Smooth muscle cell of the coronary artery (primary cell): ENCODE measurements at places on chromosomes 5 and 9. TPM values are rescaled to one million over a fixed set of nuclear protein-coding genes. Genes with fewer than 3 reads are reported as not detected.

Gene CYLC2
- total RNA-seq = not detected in 2 replicates

Gene ANKRD34B
- total RNA-seq = not detected in 2 replicates

Gene CLTB
- total RNA-seq = 88.0 and 137 TPM in 2 replicates

Gene PKD2L2
- total RNA-seq = not detected in 2 replicates

Gene GDA
- total RNA-seq = not detected in 2 replicates

Gene FRRS1L
- total RNA-seq = under 0.01 and 0.94 TPM in 2 replicates

Gene COL15A1
- 18.2 and 130 TPM in 2 replicates for total RNA-seq

Gene GCNT4
- 1.9 and 2.7 TPM in 2 replicates for total RNA-seq

Gene FOXI1
- not detected in 2 replicates for total RNA-seq

Gene ECSCR
- total RNA-seq = 0.23 and 12.6 TPM in 2 replicates

Gene TGFBR1
- total RNA-seq = 30.1 and 64.7 TPM in 2 replicates

Gene ADCY2
- under 0.01 TPM in 2 replicates for total RNA-seq

Gene PRUNE2
- total RNA-seq = 7.7 and 16.7 TPM in 2 replicates

Gene CAMK4
- total RNA-seq = 0.70 and 1.7 TPM in 2 replicates

Gene BAAT
- not detected in 2 replicates for total RNA-seq

Gene MAMDC2
- total RNA-seq = 2.7 and 3.5 TPM in 2 replicates

Gene HK3
- total RNA-seq = 0.08 and 0.23 TPM in 2 replicates

Gene GALNT12
- 2.2 and 13.6 TPM in 2 replicates for total RNA-seq

Gene CCNJL
- 0.23 and 1.6 TPM in 2 replicates for total RNA-seq

Gene ADAMTSL1
- 14.5 and 51.2 TPM in 2 replicates for total RNA-seq

Gene ADAMTS2
- total RNA-seq = 67.2 and 67.6 TPM in 2 replicates

Gene FGD3
- total RNA-seq = not detected in 2 replicates

Gene SNX18
- total RNA-seq = 41.6 and 112 TPM in 2 replicates

Gene LCNL1
- total RNA-seq = 0.15 and 6.1 TPM in 2 replicates

Gene TAS2R1
- total RNA-seq = not detected in 2 replicates

Gene HEMGN
- not detected in 2 replicates for total RNA-seq

Gene LTC4S
- total RNA-seq = 1.3 and 1.8 TPM in 2 replicates

Gene PRLR
- under 0.01 and 0.08 TPM in 2 replicates for total RNA-seq

Gene IRGM
- not detected in 2 replicates for total RNA-seq

Gene PLPP7
- 11.4 and 11.5 TPM in 2 replicates for total RNA-seq

Gene KCNMB1
- 0.08 TPM in 1 of 2 replicates, not detected in the other for total RNA-seq

Gene MARCHF3
- 34.4 and 38.0 TPM in 2 replicates for total RNA-seq
